ENCODE measurements at places on chromosomes 4 and X. TPM values are rescaled to one million over a fixed set of nuclear protein-coding genes. Genes with fewer than 3 reads are reported as not detected.

Gene CPZ
- not detected for total RNA-seq

Gene CLDN24
- total RNA-seq: not detected

Gene EMCN
- not detected for total RNA-seq

- no peaks in the 10 kb centered on the region for H3K36me3 ChIP-seq
- no peak overlapping the region for H3K27ac ChIP-seq
- no peak for DNase-seq
- H3K27me3 ChIP-seq: peaks cover 10% of the 10 kb centered on the region
- H3K4me1 ChIP-seq: no peaks in the 10 kb centered on the region
- no peak overlapping the region for H3K4me3 ChIP-seq
Observed at GRCh38 chr4:183971929-183972490, 66.9 kb downstream of the STOX2 start.

All from activated T-helper 2 cell treated with anti-CD3 and anti-CD28 coated beads, Interferon-gamma antibody, Interleukin-2, Interleukin-4, amounts not matched to agents 10 μg/mL and 5 μg/mL and 100 μg/mL, durations not matched to agents 14 hours and 24 hours and 36 hours (primary cell).